ENCODE measurements at places on chromosomes 3 and 15.

DNA sequence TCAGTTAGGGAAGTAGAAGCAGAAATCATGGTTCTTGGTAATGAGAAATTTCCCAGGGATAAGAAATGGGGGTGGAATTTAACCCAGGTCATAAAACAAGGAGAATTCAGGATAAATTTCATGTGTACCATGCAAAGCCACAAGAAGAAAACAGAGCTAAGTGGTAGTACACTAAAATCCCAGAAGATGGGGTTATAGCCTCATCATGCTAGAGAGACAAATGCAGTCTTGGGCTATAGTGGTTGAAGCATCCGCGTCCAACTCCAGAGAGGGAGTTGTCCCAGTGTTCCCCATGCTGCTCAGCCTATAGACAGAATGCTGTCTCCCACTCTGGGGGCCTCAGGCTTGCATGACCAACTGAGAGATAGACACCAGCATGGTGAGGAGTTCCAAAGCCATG lies 36.2 kb upstream of the CLRN1 start:
- DNase-seq = no peak

DNA sequence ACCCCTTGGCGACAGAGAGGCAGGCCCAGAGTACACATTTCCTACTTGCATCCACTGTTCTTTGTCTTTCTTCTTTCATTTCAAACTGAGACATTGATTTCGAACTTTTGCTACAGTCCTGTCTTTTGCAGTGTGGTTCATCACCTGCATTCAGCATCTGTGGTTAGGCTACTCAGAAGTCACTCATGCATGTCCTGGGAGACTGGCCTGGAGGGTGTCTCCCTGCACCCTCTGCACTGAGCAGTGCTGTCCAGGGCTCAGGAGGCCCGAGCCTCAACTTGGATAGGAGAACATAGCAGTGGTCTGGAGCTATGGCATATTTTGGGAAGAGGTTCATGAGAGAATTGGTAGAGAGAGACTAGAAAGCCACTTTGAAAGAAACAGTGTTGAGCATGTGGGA lies 240.2 kb upstream of the TPRG1 start:
- DNase-seq = no peak

GRCh38 chr3:88795503-88795902 lies 311.9 kb upstream of the EPHA3 start:
- DNase-seq = no peak

DNA sequence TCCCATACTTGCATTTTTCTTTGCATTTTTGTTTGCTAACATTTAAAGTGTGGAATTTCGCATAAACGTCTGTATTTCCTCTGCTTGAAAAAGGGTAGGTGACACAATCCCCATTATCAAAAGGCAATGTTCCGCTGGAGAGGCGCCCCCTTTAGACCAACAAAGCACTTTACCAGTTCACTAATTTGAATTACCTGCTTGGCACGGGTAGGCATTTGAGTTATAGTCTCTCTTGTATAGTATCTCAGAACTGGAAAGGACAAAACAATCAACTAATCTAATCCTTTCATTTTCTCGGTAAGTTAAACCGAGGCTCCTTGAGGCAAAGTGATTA lies 775 bp upstream of the CCDC39 start:
- DNase-seq = no peak

- no peak for DNase-seq
Measured at GRCh38 chr15:39501366-39502081, 79.4 kb upstream of the THBS1 start.

- no peak for DNase-seq
Measured at GRCh38 chr3:35894735-35895134, 255.4 kb downstream of the ARPP21 start.

GRCh38 chr15:70342141-70342540 lies 244.4 kb upstream of the TLE3 start:
- no peak for DNase-seq

DNA sequence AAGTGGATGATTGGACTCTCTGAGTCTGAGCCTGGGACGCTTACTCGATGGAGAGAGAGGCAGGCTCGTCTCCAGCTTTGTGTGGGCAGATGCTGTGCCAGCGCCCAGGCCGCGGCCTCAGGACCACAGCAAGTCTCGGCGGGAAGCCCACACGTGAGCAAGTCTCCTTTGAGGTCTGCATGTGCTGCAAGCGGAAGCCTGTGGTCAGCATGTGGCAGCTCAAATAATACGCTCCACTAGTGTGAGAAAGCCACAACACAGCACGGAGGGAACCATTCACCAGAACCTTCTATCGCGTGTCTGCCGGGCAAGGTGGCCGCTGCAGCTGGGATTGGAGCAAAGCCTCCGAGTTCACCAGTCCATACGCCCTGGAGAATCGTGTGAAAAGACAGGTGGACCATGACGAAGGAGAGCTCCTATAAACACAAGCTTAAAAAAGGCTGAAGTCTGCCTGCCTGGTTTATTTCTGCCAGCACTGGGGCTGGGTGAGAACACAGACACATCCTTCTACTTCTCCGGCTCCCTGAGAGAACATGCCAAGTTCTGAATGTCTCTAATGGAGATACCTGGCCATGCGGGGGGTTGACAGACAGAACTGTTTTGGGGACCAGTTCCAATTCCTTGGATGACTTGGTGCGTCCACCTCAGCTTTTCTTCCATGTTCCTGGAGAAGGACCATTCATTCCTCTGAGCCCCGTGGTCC lies 82.0 kb upstream of the LRIG1 start:
- DNase-seq = peak; percentile 32

DNA sequence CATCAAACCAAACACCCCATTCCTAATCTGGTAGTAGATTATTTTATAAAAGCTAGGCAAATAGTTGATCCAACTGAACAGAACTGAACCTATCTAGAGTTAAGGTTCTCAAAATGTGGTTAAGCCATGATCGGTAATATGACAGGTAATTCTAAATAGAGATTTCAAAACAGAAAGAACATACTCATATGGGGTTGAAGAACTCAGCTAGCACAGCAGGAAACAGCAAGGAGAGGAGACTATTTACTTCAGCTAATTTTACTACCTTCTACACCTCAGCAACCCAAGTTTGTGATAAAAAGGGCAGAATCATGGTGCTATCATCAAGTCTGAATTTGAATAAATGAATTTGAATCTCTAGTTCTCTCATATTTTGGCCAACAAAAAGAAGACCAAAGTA lies 11.8 kb downstream of the CD47 start:
- DNase-seq = no peak

- DNase-seq = no peak
Measured at GRCh38 chr3:138325990-138326389, 3.7 kb downstream of the NME9 start.

DNA sequence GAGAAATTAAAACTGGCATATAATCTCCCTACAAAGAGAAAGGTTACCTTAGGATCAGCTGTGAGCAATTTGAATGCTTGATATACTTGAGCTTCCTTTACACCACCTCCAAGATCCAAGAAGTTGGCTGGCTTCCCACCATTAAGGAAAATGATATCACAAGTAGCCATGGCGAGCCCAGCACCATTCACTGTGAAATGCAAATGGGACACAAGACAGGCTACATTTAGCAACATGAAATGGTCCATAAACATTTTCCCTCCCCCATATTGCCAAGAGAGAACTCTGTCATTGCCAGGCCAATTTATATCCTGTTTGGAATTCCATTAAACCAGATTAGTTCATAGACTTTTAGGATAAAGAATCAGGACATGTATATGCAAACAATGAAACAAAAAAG lies 158.7 kb downstream of the SUCLG2 start:
- DNase-seq = no peak

DNA sequence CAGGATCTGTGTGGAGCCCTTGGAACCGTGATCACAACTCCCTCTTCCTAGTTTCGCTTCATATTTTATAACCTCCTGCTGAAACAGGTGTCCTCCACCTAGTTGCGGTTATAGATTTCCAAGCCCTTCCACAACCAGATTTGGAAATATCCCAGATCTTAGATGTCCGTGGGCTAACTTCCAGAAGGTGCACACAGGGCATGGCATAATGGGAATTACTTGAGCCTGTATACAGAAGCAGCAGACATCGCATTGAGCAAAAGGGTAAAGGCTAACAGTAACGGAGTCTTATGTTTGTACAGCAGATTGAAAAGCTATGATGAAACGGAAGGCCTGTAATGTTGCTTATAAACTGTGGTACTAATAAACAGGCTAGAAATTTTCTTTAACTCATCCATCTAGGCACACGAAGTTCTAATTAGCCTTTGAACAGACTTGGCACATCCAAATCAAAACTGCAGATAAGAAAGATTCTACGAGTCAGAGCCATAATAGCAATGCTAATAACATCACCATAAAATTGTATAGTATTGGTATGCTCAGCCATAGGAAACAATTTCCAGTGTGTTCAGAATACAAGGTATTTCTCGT lies 1.2 kb upstream of the USF3 start:
- no peak for DNase-seq

GRCh38 chr3:35067750-35068149 lies 571.6 kb upstream of the ARPP21 start:
- no peak for DNase-seq

GRCh38 chr3:30511524-30512251 lies 94.7 kb upstream of the TGFBR2 start:
- no peak for DNase-seq

Data from stimulated activated CD8-positive, alpha-beta memory T cell treated with anti-CD3 and anti-CD28 coated beads, Interleukin-4, amount 100 ng/mL, for 4 hours (primary cell).